PC-3 (cell line): ENCODE measurements at places on chromosomes 2 and 18. TPM values are rescaled to one million over a fixed set of nuclear protein-coding genes. Genes with fewer than 3 reads are reported as not detected.

Gene GALNT13
- total RNA-seq: 2.0 and 2.6 TPM in 2 replicates

Gene NOL4
- not detected in 2 replicates for total RNA-seq

- DNase-seq: peak; percentile 42
These were observed 1719.2 kb upstream of the LRRTM1 start for GRCh38 chr2:82023710-82024109.

DNA sequence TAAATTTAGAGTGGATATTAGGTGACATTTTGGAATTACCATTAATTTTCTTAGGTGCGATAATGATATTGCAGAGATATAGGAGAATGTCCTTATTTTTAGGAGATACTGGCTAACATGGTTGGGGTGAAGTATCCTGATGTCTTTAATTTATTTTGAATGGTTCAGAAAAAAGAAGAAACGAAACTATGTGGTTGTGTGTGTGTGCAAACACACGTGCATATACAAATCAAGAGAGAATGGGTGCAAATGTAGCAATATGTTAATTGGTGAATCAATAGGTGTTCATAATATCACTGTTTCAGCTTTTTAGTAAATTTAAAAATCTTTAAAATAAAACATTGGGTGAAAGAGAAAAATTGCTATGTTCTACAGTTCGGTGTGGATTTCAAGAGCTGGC is 140.9 kb downstream of the DIS3L2 start:
- DNase-seq: no peak

DNA sequence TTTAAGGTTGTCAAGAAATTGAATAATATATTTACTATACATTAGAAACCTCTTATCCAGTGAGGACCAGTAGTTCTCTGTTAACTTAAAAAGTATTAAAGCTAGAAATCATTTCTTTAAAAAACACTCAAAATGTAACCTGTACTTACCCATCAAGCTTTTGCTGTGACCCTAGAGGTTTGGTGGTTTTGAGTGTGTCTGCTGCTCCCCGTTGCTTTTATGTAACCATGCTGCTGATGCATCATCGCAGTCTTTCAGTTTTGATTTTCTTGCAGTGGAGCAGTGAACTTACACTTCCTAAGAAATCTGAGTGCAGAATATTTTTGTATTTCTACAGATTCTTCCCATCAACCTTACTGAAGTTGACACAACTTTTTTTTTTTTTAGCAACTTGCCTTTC is 34.2 kb downstream of the MRPS9 start:
- DNase-seq: no peak

DNA sequence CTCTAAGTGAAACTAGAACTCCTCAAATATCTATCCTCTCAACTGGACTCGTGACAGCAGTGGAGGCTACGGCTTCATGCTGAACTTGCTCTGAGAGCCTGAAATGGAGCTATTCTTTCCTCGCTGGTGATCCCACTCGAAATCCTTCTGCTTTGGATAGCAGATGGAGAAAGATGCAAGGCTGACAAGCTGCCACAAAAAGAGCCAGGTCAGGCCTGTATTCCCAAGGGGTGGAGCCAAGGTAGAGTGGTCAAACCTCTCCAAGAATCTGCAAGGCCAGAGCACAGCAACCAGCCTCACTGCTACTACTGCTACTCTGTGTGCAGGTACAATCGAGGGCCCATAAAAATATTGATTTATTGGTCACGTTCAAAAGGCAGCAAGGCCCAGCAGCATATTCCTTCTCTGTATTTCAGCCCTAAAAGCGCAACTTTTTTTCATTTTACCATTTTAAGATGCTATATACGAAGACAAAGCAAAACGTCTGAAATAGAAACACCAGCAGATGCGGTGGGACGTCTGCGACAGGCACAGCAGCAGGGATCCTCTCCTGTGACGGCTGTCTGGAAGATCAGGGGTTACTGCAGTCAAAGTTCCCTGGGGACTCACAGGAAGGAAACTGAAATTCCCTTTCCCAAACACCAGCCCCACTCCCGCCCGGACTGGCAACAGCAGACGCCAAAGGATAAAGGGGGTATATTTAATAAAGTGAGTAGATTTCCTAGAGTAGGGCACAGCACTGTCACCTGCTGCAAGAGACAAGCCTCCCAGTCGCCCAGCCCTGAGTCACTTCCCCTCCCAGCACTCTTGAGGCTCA is 2.4 kb downstream of the SPRED2 start:
- peak; percentile 38 for DNase-seq

GRCh38 chr2:8580316-8581233 is 101.3 kb upstream of the ID2 start:
- no peak for DNase-seq

- DNase-seq: no peak
These were observed 196.8 kb downstream of the PPP1R1C start for GRCh38 chr2:182182436-182182835.

DNA sequence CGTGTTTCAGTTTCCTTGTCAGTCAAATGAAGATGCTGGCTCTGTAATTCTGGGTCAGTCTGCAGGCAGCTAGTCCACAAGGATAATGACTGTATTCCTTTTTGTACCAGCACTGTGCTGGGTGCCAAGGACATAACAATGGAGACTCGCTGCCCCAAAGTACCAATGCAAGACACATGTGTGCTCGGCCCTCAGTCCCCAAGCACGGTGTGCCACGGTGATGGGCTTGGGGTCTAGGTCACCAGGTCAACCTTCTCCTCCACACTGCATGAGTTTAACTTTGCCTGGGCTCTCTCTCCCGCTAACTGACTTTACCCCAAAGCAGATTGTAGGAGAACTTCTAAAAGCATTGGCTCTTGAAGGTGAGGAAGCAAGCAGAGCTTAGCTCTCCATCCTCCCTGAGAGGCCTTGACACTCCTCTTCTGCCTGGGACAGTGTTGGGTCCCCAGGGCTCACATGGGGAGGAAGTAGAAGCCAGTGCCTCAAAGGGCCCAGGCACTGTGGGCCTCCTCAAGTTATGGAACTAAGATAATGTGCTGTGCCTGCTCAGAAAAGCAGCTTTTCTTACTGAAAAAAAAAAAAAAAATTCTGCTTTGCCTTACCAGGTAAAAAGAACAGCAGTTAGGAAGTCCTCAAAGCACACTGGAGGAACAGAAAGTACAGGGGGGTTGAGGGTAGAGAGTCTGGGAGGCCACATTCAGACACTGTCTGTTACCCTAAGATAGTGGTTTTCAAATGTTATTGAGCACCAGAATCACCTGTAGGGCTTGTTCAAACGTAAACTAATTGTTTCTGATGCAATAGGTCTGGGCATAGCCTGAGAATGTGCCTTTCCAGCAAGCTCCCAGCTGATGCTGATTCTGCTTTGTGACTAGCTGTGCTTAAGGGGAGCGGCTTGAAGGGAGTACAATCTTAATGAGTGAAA is 276.4 kb upstream of the CXCR4 start:
- DNase-seq: no peak

DNA sequence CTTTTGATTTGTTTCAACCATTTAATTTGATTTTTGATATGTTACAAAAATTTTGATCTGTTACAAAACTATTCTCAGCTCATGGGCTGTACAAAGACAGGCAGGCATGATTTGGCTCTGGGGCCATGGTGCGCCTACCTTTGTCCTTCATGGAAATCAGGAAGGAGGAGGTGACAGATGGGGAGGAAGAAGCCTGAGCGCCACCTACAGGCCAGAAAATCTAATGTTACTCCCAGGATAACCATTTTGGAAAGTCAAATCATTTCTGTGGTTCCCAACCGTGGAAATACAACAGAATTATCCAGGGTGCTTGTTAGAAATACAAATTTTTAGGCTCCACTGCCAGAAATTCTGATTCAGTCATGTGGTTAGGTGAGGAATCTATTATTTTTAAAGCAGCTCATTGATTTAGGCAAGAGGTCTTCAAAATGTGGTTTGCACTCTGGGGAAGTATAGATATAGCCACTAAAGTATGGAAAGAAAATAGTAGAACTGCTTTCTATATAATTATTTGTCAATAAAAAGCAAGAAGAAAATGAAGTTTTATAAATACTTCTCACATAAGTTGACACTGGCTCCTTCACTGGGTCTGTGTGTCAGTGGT is 93.9 kb downstream of the EVA1A start:
- DNase-seq: peak; percentile 65

GRCh38 chr18:51448949-51449348 is 251.5 kb upstream of the MEX3C start:
- DNase-seq: no peak

DNA sequence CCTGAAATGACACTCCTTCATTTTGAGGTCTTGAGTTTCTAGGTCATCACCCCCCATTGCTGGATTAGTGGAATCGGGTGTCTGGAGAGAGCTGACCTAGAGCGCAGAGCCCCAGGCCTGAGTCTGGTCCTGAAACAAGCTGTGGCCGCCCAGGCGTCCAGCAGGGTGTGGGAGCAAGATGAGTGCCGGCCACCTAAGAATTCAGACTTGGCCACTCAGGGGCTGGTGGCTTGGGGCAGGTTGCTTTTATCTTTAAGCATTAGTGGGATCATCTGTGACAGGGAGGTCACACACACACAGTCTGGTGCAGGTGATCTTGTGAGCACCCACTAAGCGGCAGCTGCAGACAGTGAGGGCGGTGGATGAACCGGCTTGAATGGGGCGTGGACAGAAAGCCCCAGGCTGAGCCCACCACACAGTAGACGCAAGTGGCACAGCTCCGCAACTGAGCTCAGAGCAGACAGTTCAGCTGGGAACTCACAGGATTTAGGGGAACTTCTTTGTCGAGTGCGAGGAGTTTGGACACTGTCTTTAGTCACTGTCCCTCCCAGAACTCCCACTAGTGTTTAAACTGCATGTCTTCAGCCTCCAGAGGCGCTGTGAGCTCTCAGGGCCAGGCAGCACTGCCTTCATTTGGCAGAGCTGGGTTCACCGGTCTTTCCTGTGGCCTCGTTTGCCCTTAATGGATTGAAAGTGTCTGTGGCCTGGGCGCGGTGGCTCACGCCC is 21.5 kb downstream of the ITGB1BP1 start:
- DNase-seq: no peak

DNA sequence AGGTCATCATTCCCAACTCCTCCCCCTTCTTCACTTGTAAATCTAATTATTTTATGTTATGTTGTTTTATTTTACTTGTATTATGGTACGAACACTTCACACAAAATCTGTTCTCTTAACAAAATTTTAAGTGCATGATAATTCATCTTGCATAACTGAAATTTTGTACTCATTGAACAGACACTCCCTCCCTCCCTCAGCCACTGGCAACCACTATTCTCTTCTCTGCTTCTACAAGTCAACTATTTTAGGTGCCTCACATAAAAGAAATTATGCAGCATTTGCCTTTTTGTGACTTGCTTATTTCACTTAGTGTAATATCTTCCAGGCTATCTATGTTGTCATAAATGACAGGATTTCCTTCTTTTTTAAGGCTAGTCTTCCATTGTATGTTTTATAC is 30.4 kb upstream of the OSBPL6 start:
- DNase-seq: no peak

- no peak for DNase-seq
These were observed 690.1 kb upstream of the KLHL29 start for GRCh38 chr2:22694856-22695255.
